ENCODE measurements at places on chromosomes 3 and 15.

DNA sequence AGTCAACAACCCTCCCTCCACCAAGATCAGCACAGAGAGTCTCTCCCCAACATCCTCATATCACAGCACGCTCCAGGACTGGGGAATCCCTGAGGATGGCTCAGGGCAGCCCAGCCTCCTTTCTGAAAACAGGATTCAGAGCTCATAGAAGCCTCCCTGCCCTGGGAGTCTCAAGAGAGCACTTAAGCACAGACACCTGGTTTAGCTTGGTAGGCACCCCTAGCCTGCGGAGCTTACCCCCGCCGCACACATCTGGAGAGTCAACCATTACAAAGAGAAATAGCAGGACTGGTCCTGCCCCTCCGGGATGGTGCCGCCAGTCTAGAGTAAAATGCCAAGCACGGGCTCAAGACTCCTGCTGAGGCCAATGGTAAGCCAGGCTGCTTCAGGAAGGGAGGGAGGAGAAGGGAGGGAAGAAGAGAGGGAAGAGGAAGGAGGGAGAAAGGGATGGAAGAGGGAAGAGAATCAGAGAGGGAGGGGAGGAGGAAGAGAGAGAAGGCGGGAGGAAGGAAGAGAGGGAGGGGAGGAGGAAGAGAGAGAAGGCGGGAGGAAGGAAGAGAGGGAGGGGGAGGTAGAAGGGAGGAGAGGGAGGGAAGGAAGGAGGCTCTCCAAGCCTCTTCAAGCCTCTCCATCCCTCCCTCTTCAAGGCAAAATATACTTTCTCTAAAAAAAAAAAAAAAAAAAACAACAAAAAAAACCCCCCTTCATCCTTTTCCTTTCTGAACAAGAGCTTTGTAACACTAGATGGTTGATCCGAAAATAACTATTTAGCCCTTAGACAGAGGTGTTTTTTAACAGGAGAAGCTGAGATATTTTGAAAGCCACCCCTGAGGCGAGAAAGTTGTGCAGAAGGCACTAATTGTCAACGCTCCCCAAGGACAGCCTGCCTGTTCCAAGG, 278.6 kb upstream of the TLE3 start:
- no peak for DNase-seq

GRCh38 chr15:95563634-95564033, 766.9 kb upstream of the NR2F2 start:
- DNase-seq = no peak

GRCh38 chr3:58518291-58518789, 18.6 kb downstream of the ACOX2 start:
- no peak for DNase-seq

- DNase-seq = no peak
Observed at GRCh38 chr3:54131890-54132289, 9.5 kb downstream of the CACNA2D3 start.

DNA sequence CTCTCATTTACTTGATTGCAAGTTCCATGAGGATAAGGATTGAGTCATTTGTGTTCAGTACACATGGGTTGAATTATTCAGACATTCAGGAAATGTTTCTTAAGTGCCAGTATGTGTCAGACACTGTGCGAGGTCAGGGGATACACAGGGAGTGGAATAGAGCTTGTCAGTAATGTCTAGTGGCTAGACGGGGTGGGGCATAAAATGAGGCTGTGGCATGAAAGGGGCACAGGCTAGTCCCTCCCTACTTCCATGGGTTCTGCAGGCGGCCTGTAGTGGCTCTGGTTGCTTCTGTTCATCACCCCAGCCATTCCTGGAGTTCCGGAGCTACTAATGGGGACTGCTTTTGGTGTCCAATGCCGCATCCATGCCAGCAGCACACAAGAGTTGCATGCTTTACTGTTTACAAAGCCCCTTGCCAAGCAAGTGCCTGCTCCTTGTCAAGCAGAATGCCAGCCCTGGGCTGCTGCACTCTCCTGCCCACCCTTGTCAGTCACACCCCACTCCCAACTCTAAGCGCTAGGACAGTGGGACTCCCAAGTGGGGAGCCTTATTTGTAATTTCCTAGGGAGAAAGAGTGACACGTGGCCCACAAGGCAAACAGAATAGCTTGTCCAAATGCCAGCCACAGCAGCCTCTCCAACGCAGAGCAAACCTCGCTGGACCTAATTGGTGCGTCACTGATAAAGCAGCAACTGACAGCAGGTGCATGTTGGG, 70.8 kb downstream of the RAB11A start:
- no peak for DNase-seq

DNA sequence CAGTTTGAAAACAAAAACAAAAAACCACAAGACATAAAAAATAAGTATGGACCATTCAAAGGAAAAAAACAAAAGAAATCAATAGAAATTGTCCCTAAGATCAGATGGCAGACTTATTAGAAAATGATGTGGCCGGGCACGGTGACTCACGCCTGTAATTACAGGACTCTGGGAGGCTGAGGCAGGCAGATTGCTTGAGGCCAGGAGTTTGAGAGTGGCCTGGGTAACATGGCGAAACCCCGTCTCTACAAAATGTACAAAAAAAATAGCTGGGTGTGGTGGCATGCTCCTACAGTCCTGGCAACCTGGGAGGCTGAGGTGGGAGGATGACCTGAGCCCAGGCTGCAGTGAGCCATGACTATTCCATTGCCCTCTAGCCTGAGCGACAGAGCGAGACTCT, 16.6 kb downstream of the SPCS1 start:
- DNase-seq = no peak
